ENCODE measurements at places on chromosomes 7 and 10.
A peak's percentile ranks its signal among the peaks of the same experiment; 100 is the strongest.

DNA sequence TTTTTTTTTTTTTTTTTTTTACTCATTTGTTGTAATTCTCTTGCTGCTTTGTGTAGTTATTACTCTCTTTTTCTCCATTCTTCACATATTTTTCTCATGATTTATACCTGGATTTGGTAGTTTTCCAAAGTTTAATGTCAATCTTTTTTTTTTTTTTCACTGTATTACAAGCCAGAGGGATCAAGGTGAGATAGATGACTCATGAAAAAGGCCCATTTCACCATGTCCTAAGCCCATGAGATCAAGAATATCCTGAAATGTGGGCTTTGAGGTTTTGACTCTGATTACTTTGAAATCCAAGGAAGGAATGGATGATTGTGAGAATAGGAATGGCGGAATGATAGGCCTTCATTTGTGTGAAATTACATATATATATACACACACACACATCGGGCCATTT lies 31.1 kb downstream of the TAX1BP1 start:
- no peak for DNase-seq

GRCh38 chr10:112949143-112949823 lies 764 bp upstream of the TCF7L2 start:
- no peak for DNase-seq

GRCh38 chr10:86857128-86857721 lies 100.2 kb downstream of the MMRN2 start:
- DNase-seq: no peak

DNA sequence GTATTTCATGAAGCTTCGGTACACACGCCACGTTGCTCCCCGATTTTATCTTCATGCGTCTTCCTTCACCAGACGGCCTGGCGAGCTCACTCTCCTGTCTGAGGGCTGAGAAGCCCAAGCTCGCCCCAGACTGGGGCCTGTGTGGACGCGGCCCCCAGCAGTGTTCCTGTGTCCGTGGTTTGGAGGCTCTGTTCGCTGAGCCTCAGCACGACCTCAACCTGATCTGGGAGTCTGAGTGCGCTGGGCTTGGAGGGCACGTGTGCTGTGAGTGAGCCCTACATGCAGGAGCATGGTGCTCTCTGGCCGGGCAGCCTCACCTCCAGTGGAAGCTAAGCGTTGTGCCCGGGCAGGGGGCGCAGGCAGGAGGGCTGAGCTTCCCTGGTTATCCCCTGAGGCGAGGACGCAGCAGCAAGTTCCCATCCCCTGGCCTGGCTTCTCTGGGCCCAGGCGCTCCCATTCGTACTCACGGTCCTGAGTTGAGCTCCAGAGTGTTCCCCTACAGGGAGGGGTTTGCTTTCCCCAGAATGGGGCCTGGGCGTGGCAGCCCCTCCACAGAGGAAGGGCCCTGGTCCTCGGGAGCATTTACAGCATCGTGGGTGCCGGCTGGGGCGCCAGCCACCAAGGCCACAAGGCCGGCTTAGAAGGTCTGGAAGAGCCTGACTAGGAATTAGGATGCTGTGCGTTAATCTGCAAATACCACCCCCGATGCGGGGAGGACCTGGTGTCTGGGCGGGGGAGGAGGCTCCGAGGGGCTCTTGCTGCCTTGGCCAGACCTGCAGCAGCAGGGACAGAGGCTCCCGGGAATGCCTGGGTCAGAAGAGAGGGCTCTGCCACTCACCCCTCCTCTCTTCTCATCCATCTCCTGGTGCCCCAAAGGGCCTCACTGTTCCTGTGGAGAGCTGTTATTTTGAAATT lies 400.6 kb downstream of the DNAJB6 start:
- DNase-seq: no peak

- DNase-seq: peak; percentile 32
Observed at GRCh38 chr10:103745341-103746247, 109.8 kb downstream of the SH3PXD2A start.

DNA sequence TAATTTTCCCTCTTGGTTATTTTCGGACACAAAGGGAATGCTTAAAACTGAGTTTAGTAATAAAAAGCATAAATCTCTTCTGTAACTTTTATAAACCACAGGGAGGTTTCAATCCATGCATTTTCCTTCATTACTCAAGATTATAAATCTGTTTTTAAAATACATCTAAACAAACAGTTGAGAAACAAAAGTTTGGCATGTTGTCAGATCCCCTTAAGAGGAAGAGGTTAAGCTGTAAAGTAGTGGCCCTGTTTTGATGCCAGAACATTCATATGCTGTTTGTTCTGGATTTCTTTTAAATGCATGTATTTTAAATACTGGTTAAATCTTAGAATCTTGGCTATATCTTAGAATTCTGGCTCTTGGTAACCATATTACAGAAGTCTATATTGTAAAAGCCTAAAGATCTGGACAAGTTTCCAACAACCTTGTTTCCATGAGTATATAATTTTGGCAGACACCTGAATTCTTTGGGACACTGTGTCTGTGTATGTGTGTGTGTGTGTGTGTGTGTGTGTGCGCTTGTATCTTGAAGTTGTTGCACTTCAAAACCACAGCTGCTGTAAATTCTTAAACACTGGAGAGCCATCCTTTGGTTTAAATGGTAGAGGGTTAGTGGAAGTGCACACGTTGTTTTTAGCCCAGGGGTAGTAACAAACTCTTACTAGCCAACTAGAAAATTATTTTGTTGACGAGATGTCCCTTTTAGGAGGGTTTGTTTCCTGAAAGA lies 6.8 kb upstream of the SEMA4G start:
- no peak for DNase-seq

All from stimulated activated CD4-positive, alpha-beta T cell treated with anti-CD3 and anti-CD28 coated beads, Interleukin-1b, Interleukin-23, amount 100 ng/mL, for 1 hour (primary cell).